T-cell (primary cell): ENCODE measurements at places on chromosomes 7 and 10. TPM values are rescaled to one million over a fixed set of nuclear protein-coding genes. Genes with fewer than 3 reads are reported as not detected.

The RADIL gene
- total RNA-seq: 0.30 TPM

GRCh38 chr7:37987732-37988131, 67.3 kb downstream of the EPDR1 start:
- DNase-seq: no peak
- H3K27ac ChIP-seq: no peak overlapping the region
- peaks cover 6% of the 10 kb centered on the region for H3K27me3 ChIP-seq
- H3K36me3 ChIP-seq: no peaks in the 10 kb centered on the region

The GRM3 gene
- total RNA-seq: not detected

The PLCE1 gene
- 0.03 TPM for total RNA-seq

GRCh38 chr10:1736972-1737221, 428 bp downstream of the ADARB2 start:
- H3K4me3 ChIP-seq: no peak overlapping the region
- DNase-seq: no peak
- H3K4me1 ChIP-seq: no peaks in the 10 kb centered on the region
- H3K36me3 ChIP-seq: no peaks in the 10 kb centered on the region

DNA sequence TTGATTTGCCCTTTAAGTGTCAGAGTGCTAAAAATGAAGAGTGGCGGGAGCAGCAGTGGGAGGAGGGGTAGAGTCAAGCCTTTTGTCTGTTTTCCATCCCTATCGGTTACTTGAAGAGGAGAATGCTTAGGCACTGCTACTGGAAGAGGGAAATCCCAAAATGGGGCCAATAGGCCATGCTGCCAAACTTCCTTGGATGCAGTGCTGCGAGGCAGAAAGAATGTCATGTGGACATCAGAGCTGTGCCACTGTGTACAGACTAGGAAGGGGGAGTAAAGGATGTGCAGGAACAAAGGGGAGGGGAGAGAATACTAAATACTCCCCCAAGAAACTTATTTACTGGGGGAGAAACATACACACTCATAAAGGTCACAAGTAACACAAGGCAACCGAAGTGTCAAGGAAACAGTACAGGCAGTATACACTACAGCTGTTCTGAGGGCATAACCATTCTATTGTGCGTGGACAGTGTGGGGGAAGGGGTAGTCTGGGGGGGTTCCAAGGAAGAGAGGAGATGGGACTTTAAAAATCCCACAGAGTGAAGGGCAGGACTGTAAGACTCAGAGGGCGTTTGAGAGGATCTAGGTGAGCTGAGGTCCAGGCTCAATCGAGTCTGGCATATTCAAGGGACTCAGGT, 228.7 kb upstream of the PLXNA4 start:
- H3K27me3 ChIP-seq: no peaks in the 10 kb centered on the region
- H3K4me1 ChIP-seq: peaks cover 9% of the 10 kb centered on the region
- H3K36me3 ChIP-seq: no peaks in the 10 kb centered on the region

- H3K4me3 ChIP-seq: no peak within 1 kb of the TSS
- H3K36me3 ChIP-seq: no peaks in the 10 kb centered on the region
- no peak for DNase-seq
- H3K4me1 ChIP-seq: no peaks in the 10 kb centered on the region
- no peak within 1 kb of the TSS for H3K27ac ChIP-seq
These were observed at the start of gene FOXI2 for GRCh38 chr10:127736915-127737562. Gene FOXI2 (plus strand): TSS chr10:127737185. CDS start chr10:127737274, 89 bp downstream.

The MAGI2 gene
- total RNA-seq: 0.77 TPM

The DENND11 gene
- 46.7 TPM for total RNA-seq

The C10orf90 gene
- total RNA-seq: not detected

The SPDYE9 gene
- not detected for total RNA-seq

GRCh38 chr7:110307776-110308175, 783.2 kb upstream of the LRRN3 start:
- no peaks in the 10 kb centered on the region for H3K4me1 ChIP-seq
- no peaks in the 10 kb centered on the region for H3K36me3 ChIP-seq
- DNase-seq: no peak
- no peak overlapping the region for H3K4me3 ChIP-seq
- no peak overlapping the region for H3K27ac ChIP-seq

GRCh38 chr7:142804728-142805207, 34.0 kb downstream of the PRSS2 start:
- H3K4me3 ChIP-seq: peak overlapping the region; percentile 15
- H3K36me3 ChIP-seq: peaks cover 38% of the 10 kb centered on the region
- no peak for DNase-seq
- H3K27ac ChIP-seq: peak overlapping the region; percentile 97
- peaks cover 85% of the 10 kb centered on the region for H3K4me1 ChIP-seq

The RAB19 gene
- 8.9 TPM for total RNA-seq

- H3K36me3 ChIP-seq: no peaks in the 10 kb centered on the region
- no peak overlapping the region for H3K27ac ChIP-seq
- no peak overlapping the region for H3K4me3 ChIP-seq
- no peaks in the 10 kb centered on the region for H3K27me3 ChIP-seq
- no peaks in the 10 kb centered on the region for H3K4me1 ChIP-seq
These were observed 355.8 kb downstream of the SUGCT start for GRCh38 chr7:40490603-40490924.
